ENCODE measurements at places on chromosomes 2 and 18.
A peak's percentile ranks its signal among the peaks of the same experiment; 100 is the strongest.

- no peak for DNase-seq
These were observed 90.7 kb upstream of the ITGA6 start for GRCh38 chr2:172336681-172337080.

DNA sequence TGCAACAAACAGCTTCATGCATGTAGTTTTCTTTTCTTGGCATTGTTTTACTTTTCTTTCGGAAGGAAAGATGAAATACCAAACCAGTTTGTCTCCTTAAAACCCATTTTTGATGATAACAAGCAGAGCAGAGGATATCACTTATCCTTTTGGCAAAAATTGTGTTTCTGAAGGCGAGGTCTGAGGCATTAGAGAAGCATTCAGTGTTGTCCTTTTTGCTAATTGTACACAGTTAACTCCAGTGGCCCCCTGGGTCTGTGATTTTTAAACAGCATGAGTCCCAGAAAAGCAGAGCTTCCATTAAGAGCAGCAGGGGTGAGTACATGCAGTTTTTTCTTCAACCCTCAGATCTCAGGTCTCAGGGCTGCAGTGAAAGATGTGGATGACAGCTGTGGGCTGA is 41.3 kb downstream of the TTC39C start:
- no peak for DNase-seq

DNA sequence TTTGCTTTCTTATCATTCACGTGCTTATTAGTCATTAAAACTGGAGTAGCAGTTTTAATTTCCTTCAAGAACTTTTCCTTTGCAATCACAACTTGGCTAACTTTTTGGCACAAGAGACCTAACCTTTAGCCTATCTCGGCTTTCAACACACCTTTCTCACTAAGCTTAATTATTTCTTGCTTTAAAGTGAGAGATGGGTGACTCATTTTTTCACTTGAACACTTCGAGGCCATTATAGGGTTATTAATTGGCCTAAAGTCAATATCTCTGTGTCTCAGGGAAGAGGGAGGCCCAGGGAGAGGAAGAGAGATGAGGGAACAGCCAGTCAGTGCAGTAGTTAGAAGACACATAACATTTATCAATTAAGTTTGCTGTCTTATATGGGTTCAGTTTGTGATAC is 289.8 kb downstream of the RBM43 start:
- no peak for DNase-seq

- DNase-seq, result no peak
These were observed 8.6 kb upstream of the PLB1 start for GRCh38 chr2:28487258-28487657.

- no peak for DNase-seq
These were observed 7.3 kb downstream of the IL1RN start for GRCh38 chr2:113134717-113135116.

- no peak for DNase-seq
These were observed 148.4 kb upstream of the TWIST2 start for GRCh38 chr2:238699307-238700116.

DNA sequence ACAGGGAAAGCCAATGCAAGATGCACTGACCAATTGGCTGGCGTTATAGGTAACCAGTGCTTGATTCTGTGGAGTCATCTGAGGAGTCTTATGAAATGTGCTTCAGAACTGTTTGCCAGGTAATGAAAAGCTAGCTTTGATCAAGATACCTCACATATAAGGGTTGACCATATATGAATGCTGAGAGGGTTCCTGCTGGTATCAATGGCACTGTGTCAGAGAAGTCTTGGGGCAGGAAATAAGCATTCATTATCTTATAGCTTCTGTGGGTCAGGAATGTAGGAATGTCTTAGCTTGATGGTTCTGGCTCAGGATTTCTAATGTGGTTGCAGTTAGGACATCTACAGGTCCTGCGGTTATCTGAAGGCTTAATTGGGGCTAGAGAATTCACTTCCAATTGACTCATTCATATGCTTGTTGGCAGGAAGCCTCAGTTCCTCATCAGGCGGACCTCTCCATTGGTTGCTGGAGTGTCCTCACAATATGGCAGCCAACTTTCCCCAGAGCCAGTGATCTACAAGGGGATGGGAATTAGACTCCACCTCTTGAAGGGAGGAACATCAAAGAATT is 22.1 kb upstream of the TCF7L1 start:
- no peak for DNase-seq

DNA sequence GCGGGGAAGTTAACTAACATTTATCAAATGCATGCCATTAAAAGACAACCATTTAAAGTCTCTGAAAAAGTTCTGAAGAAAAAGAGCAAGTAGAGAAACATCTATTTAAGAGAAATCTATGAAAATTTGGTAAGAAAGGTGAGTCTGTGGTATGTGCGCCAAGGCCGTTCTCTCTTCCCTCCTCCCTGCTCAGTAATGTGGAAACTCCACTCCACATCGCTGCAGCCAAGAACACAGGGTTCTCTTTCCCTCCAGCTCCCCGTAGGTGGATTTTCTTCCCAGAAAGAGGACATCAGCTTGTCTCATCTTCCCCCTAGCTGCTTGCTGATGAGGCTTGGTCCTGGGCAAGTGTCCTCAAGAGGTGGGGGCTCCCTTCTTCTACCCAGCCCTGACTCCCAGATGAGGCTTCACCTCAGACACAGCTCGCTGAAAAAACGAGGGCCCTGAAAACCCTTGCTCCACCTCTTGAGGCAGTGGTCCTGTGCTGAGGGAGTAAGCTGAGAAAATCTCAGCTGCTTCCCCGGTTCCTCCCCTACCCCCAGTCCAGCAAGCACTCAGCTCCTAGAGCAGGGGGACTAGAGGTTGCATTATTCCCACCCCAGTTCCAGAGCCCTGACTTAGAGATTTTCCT is 45.8 kb upstream of the PTPRM start:
- DNase-seq, result no peak

GRCh38 chr2:28252311-28252710 is 140.3 kb upstream of the FOSL2 start:
- no peak for DNase-seq

- DNase-seq, result no peak
These were observed 124.7 kb upstream of the PPP1CB start for GRCh38 chr2:28626891-28627421.

- DNase-seq, result peak; percentile 70
These were observed 241.5 kb downstream of the ICOS start for GRCh38 chr2:204177977-204178522.

DNA sequence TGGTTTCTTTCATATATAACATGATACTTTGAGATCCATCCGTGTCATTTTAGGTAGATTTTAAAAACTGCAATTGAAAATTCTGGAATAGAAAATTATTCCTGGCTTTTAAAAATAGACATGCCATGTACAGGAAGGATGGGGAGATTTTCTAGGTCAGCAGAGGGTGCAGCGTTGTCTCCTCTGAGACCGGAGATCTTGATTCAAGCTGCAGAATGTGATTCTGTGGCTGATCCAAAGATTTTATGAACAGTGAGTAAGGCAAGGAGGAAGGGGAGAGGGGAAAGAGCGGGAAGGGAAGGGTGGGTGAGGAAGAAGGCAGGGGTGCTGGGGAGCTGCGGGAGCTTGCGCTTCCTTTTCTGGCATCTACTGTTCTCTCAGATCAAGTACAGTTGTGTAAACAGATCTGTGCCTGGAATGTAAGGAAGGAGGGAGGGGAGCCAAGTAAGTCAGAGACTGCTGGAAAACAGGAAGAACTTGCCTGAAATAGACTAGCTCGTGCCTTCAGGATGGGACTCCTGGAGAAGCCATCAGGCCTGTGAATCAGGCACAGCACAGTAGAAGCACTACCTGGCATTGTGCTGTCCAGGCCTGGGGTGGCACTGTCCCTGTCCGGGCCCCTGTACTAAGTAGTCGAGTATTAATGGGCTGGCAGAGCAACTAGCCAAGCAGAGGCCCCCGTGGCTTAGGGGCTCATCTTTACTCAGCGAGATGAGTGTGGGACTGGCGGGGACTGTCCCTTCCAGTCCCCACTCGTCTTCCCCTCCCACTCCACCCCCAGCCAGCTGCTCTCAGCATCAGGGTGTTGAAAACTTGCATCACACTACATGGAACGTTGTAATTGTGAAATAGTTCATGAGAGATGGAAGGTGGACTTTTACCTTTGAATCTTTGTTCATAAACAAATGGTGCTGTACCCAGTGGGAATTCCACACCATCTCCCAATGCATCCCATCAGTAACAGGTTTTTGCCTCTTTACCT is 163.5 kb downstream of the UXS1 start:
- DNase-seq, result no peak

DNA sequence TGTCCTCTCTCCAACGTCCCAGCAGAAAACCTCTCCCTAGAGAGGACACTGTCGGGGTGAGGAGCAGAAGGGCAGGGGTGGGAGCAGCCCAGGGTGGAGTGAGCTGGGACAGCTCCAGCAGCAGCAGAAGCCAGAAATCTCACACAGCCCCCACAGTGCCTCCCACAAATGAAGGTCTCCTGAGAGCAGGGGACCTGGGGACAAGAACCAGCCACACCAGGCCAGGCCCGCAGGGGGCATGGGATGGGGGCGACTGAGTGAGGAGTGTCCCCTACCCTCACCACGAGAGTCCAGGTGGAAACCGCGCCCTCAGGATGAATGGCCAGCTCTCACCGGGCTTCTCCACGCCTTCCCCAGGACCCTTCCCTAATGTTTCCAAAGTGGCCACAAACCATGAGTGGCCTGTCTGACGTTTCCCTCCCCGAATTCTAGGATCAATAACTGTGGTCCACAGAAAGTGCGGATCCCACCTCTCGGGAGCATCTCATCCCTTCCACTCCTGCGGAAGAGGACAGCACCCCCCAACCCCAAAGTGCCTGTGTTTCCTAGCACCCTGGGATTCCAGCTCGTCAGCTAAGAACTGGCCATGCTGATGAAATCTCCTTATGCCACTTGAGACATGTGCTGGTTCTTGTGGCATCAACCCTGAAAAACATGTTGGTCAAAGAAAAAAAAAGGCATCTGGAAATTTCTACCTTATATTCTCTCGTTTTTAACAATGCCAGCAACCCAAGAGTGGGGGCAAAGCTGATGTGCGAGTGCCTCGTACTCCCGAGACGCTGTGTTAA is 121.1 kb downstream of the HDAC4 start:
- DNase-seq, result peak; percentile 15

GRCh38 chr2:70959851-70960832 is 18.3 kb upstream of the ANKRD53 start:
- DNase-seq, result peak; percentile 14

DNA sequence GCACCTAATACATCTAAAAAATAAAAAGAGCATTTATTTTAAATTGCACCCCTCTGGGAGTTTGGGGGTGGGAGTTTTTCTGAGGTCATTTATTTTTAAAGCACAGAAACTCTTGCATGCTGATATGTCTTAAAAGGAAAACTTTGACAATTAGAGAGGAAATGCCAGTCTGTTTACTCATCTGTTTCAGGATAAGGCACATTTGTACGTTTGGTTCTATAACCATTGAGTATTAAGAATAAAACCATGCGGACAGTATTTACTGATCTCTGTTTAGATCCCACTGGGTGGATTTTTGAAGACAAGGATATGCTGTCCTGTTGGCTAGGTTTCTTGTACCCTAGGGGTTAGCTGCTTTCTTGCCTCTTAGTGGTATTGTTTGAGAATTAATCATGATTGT is 122.9 kb downstream of the TANC1 start:
- no peak for DNase-seq

DNA sequence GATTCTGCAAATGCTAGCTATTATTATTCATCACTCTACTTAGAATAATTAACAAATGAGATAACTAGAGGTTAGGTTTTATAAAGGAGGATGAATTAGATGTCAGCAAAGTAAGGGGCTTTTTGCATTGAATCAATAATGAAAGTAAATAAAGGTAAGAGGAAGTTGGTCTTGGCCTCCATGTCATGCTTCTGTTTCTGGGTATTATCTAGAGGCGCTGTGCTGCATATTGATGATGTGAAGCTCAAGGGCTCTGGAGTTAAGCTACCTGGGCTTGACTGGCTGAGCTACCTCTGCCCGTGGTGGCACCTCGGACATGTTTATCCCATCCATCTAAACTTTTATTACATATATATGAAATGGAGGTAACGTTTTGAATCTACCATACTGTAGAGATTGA is 350.9 kb downstream of the PARD3B start:
- DNase-seq, result no peak

DNA sequence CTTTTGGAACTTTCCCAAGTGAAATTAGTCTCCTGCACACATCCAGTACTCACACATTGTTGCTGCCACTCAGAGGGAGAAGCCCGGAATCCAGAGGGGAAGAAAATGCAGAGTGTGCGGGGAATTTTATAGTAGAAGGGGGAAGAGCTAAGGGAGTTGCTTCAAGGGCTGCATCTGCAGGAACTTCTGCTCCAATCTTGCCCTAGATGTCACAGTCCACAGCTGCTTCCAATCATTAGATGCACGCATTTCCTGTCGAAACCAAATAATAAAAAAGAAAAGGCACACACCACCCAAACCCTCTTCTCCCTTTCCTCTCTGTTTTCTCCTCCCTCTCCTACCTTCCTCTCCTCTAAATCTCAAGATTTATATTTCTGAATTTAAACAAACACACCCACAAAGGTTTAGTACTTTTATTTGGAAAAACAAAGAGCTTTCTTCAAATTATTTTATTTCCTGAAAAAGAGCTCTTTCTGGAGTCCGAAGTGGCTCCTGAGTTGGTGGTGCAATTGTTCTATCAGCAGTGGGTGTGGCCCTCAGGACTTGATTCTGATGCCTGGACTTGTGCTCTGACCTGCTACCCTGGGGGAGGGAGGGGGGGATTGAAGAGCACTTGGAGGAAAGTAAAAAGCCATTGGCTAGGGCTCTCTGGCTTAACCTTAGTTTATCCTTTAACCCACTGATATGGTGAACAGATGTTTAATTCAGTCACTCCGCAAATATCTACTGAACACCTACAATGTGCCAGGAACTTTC is 72.0 kb downstream of the KCNE4 start:
- no peak for DNase-seq

DNA sequence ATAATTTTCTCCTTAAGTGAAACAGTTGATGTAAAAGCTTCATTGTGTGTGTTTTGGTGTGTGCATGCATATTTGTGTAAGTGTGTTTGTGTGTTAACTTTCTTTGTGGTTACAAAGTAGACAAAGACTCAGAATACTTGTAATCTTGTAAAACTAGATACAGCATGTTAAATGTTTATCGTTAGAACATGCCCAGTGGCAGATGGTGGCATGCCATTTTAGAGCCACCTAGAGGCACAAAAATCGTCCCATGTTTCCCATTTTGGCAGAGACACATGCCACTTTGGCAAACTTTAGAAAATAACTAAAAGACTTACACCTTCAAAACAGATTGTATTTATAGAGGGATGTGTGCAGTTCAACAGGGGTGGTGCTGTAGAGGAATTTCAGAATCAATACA is 224.1 kb downstream of the LRP1B start:
- no peak for DNase-seq

GRCh38 chr18:8726963-8727705 is 21.8 kb downstream of the MTCL1 start:
- DNase-seq, result no peak

GRCh38 chr2:118641711-118642110 is 205.7 kb downstream of the EN1 start:
- no peak for DNase-seq

GRCh38 chr2:53933329-53933728 is 37.5 kb downstream of the PSME4 start:
- no peak for DNase-seq

- no peak for DNase-seq
These were observed 162.0 kb upstream of the MC4R start for GRCh38 chr18:60534538-60534937.

GRCh38 chr18:75456199-75456631 is 28.7 kb upstream of the SMIM21 start:
- DNase-seq, result no peak

- no peak for DNase-seq
These were observed 31.2 kb downstream of the TTN start for GRCh38 chr2:178775975-178776374.
